ENCODE measurements at places on chromosomes 3 and 15. TPM values are rescaled to one million over a fixed set of nuclear protein-coding genes. Genes with fewer than 3 reads are reported as not detected.

GRCh38 chr3:46634856-46635255, 22.5 kb downstream of the FAM240A start:
- no peak for DNase-seq

DNA sequence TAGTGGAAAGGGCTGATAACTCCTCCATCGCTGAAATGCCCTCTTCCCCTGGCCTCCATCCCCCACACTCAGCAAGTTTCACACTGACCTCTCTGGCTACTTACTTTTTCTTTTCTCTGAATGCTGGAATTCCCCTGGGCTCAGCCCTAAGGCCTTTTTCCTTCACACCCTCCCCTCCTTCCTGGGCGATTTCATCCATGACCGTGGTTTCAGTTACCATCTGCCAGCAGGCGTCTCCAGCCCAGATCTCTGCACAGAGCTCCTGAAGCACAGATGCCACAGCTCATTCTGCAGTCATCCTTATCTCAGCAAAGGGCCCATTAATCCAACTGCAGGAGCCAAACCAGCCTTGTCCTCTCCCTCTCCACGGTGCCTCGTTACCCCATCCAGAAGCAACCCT, 114.0 kb downstream of the RFTN1 start:
- DNase-seq = no peak

- no peak for DNase-seq
These were observed 4.0 kb downstream of the CYP8B1 start for GRCh38 chr3:42871592-42872196.

GRCh38 chr3:51379301-51379700, 5.8 kb upstream of the MANF start:
- no peak for DNase-seq

The CSPG4 gene
- 7.8 TPM for total RNA-seq

DNA sequence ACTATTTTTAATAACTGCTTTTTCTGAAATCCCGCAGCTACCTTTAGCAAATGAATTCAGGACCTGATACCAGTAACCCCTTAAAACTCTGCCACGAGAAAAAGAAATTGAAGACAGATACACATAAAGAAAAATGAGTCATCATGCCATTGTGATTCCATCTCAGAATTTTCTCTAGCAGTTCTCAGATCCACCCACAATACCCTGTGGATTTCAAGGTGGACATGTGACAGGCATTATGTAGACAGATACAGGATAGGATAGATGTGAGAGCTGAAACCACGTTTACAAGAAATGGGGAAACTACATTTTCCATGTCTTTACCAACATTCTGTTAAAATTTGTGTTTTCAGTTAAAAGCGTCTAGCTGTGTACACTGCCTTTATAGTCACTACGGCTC, 291.9 kb upstream of the NR2F2 start:
- DNase-seq = no peak

DNA sequence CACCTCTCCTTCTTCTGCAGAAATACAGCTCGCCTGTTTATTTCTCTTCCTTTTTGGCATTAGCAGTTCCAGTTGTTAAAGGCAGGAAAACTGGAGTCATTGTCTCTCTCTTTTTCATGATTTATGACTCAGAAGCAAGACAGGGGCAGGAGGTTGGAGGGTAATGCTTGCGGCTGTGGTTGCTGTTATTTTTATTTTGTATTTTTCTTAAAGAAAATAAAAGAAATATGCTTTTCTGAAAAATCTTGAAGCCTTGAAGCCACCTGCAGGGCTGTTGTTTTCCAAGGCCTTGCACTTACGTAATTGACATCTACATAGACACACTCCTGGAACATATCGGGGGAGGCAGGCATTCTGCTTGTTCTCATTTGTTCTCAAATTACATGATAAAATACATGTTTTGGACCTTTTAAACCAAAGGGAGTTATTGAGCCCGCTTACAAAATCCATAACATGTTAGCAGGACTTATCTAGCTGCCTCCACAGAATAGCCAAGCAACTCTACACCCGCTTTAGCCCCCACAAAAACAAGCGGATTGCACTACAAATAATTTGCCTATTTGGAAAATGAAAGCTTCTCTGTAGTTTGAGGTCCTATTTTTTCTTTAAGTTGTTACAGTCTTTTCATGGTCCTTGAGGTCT, 1004.6 kb upstream of the NR2F2 start:
- no peak for DNase-seq

- DNase-seq = no peak
These were observed 968.1 kb downstream of the ROBO1 start for GRCh38 chr3:78799681-78800080.

DNA sequence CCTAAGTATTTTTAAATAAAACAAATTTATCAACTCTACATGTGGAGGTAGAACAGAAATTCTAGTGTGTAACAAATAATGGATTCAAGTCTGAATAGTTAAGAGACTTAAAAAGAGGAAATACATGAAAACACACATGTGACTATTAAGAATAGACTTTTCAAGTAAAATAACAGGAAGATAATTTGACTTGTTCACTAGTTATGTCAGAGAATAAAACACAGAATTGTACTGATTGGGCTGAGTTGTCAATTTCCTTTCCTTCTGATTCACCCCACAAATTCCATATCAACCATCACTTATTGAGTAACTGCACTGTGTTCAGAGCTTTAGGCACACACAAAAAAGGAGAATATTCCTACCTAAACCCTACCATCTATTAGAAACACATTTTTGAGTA, 557.2 kb downstream of the TUSC7 start:
- no peak for DNase-seq

DNA sequence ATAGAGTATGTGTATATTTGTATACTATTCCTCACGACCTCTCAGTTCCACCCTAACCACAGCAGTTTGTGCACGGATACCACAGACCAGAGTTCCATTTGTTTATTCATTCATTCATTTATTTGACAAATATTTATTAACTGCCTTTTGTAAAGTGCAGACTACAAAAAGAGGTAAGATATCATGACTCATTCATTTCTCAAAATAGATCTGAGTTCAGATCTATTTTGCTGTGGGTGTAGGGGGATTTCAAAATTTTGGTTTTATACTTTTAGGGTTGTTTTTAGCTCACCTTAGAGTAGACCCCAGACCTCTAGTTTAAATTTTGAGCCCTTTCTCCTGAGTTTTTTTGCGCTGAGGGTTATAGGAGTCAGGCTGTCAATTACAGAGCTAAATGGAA, 76.1 kb upstream of the LRRFIP2 start:
- no peak for DNase-seq

GRCh38 chr15:95757171-95757570, 573.3 kb upstream of the NR2F2 start:
- no peak for DNase-seq

The DPPA2 gene
- not detected for total RNA-seq

- DNase-seq = no peak
These were observed 67.7 kb upstream of the ROPN1 start for GRCh38 chr3:124059580-124059979.

The CYP1A1 gene
- total RNA-seq = 0.32 TPM

DNA sequence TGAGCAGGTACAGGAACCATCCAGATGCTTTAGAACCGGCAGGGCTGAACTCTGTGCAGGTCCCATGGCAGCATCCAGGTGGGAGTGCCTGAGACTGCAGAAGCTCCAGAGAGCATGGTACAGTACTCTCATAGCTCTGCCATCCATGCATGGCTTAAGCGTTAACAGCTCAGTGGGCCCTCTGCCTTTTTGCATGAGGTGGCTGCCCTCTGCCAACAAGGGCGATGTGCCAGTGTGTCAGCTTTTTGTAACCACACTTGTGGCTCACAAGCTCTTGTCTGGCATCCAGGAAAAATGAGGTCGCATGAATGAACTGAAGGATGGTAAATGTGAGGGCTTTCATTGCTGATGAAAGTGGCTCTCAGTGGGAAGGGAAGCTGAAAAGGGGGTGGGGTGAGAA, 950.1 kb downstream of the DIPK2A start:
- DNase-seq = no peak

The SLC22A14 gene
- total RNA-seq = not detected

The RTP1 gene
- not detected for total RNA-seq

DNA sequence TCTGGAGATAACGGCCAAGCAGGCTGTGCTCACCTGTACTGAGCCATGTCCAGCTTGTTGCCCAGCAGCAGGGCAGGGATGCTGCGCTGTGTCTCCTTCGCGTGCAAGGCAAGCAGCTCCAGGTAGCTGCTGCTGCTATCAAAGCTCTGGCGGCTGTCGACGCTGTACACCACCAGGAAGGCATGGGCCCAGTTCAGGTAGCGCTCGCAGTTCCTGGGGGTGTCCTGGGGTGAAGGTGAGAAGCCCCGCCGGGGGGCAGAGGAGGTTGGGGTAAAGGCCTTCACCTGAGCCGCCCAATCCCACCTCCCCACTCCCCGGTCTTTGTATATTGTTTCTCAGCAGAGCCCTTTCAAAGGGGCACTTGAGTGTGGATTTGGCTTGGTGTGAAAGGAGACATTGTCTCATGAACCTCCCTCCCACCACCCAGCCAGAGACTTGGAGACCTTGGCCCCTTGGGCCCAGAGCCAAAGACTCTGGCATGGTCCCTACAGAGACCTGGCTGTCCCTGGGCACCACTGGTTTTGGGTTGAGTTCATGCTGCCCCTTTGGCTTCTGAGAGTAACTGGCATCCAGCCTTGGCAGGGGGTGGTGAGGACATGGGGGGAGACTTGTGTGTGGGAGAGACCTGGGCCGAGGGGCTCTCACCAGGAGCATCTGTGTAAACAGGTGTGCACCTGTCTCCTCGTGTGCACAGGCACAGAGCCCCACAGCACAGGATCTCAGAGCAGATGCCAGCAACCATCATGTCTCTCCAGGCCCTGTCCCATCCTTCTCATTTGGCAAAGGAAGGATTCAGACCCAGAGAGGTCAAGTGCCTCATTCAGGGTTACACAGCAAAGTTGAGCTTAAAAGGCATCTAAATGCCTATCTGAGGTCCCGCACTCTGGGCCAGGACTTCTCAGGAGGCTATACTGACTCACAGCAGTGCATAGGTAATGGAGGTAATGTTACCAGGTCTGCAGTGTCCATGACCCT, 9.1 kb downstream of the RASL12 start:
- DNase-seq = no peak

DNA sequence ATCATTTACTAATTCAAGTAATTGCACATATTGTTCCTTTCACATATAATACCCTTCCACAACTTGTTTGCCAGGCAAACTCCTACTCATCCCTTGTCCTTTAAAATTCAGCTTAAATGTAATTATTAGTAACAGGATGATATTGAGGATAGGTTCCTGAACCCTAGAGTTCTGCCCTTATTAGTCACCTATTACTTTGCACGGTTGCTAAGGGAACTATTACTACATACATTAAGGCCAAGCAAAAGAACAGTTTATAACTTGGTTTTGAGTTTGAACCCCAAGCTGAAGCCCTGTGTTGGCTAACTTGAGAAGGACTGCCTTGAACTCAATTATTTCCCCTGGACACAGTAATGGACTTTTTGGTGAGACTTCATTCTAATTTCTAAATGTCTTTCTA, 529.7 kb downstream of the IGSF11 start:
- no peak for DNase-seq

All from Right ventricle myocardium inferior (tissue), 1 donor.